Activated CD8-positive, alpha-beta memory T cell treated with anti-CD3 and anti-CD28 coated beads for 4 hours (primary cell): ENCODE measurements at places on chromosomes 1 and 21.

- DNase-seq: no peak
Observed at GRCh38 chr1:167263819-167264464, 43.3 kb downstream of the POU2F1 start.

DNA sequence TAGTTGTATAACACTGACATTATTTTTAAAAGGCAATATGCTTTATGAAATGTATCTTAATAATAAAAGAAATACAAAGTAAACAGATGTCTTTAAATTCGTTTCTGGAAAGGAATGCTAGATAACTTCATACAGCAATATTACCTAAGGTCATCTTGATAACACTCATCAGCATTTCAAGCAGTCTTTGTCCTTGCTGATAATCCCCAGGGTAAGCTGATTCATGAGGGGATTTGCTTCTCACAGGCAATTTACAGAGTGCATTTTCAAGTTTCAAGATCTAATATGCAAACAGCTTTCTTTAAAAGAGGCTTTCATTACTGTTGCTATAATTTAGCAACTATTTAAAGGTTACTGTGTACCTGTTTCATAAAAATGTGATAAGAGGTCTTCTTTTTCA lies 75.2 kb upstream of the NEK2 start:
- no peak for DNase-seq

DNA sequence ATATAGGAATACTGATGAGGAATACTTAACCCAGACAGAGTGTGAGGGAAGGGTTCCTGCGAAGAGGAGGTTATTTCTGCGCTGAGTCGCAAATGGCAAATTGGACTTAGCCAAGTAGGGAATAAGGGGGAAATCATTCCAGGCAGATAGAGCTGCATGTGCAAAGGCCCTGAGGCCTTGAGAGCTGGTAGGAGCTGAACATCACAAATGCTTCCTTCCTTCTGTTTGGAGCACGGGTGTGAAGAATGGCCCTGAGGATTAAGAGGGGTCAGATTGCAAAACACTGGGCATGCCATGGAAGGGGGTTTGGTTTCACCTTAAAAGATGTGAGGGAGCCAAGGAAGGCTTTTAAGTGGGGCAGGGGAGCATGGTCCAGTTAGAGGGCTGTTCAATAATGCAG lies 12.4 kb downstream of the IER5 start:
- DNase-seq: no peak

- no peak for DNase-seq
Observed at GRCh38 chr1:161158316-161159010, 837 bp upstream of the USP21 start.

DNA sequence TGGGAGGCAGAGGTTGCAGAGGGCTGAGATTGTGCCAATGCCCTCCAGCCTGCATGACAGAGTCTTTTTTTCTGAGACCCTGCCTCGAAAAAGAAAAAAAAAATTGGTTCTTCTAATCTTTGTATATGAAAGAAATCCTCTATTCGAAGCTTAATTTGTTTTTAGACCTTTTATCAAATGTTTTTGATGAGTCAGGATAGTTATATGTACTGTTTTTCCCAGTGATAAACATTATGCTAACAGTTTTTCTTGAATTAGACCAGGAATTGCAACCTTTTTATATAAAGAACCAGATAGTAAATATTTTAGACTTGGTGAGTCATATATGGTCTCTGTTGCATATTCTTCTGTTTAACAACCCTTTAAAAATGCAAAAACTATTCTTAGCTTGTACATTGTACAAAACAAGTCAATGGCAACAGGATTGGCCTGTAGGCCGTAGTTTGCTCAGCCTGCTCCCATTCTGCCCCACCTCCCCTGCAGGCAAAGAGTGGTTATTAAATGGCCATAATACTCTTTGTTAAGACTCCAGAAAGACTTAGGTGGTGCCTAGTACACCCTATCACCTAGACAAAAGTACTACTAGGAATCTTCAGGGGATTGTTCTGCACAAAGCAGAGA lies 45.2 kb downstream of the LYST start:
- no peak for DNase-seq

DNA sequence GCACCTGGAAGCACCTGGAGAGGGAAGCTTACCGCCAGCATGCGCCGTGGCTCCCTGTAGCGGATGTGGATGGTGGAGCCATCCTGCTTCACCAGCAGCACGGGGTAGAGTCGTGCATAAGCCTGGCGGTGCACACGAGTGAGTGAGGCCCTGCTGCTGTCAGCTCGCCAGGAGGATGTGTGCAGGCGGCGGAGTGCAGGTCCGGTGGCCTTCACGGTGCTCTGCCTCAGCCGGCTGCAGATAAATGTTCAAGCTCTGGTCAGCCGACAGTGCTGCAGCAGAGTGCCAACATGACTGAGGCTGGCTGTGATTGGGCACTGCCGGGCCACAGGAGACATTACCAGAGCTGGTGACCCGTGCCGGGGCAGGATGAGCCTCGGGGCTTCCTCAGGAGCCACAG lies 1.5 kb downstream of the MRPL55 start:
- DNase-seq: no peak

- DNase-seq: no peak
Observed at GRCh38 chr1:18931730-18932129, 24.7 kb downstream of the IFFO2 start.

- DNase-seq: no peak
Observed at GRCh38 chr1:94773931-94774422, 46.2 kb upstream of the SLC44A3 start.

GRCh38 chr1:74673351-74674111 lies at the start of gene ERICH3:
TSS of gene ERICH3 (minus strand) at chr1:74673792. CDS start at chr1:74673519, 273 bp downstream.
- DNase-seq: no peak

DNA sequence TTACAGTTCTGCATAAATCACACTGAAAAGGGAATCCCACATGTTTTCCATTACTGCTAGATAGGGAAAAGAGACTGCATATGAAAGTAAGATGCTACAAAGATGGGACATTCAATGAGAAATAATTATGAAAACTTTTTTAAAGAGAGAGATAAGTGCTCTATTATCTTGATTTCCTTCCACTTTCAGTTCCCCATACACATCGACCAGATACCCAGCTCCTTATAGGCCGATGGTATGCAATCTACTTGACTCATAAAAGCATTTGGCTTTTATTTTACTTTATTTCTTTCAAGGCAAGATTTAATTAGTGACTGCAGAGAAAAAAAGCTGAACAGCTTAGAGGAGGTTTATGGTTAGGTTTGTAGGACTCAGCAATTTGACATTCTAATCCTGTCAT lies 13.1 kb downstream of the BRINP2 start:
- no peak for DNase-seq

- no peak for DNase-seq
Observed at GRCh38 chr1:185573677-185574076, 160.5 kb upstream of the HMCN1 start.

- DNase-seq: no peak
Observed at GRCh38 chr1:2463396-2463795, 12.7 kb upstream of the PLCH2 start.

DNA sequence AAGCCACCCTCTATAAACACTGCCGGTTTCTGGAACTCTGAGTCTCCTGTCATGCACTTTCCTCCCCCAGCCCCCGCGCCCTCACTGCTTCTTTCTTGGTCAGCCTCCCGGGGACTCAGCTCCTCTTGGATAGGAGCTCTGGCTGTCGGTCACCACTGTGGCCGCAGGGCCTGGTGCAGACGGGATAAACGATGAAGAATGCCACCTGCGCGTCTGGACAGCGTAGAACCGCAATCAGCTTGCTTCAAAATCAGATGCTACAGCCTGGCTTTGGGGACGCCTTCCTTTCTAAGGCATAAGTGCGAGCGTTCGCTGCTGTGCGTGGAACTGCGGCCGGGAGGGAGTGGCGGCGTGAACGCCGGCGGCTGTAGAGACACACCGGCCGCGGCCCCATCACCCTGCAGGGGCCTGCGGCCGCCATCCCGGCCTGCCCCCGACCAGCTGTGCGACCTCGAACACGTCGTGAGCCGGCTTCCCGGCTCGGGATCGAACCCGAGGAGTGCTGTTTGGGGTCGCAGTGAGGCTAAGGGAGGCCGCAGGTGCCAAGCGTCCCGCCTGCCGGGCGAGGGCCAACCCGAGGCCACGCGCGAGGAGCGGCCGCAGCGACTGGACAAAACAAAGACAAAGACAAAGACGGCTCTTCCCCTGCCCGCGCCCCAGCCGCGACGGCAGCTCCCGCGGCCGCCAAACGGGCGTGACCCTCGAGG lies 688 bp downstream of the PTTG1IP start:
- DNase-seq: no peak

- no peak for DNase-seq
Observed at GRCh38 chr1:45393718-45394302, 53.6 kb upstream of the MUTYH start.

GRCh38 chr1:244180256-244180655 lies 129.2 kb downstream of the ZBTB18 start:
- no peak for DNase-seq

DNA sequence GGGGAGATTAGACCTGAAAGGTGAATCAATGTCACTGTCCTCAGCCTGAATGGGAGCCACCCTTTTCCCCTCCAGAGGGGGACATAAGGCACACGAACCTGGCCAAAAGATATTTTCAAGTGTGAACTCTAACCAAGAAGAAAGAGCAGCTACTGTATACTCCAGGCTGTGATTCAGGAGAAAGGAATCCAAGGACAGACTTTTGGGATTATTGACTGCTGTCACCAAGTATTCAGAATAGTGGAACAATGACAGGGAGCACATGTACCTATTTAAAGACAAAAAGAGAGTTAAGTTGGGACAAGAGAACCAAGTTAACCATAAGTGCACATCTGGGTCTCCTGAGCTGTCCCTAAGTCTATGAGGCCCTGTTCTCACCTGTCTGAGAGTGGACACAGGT lies 2.4 kb downstream of the ICMT start:
- DNase-seq: no peak

DNA sequence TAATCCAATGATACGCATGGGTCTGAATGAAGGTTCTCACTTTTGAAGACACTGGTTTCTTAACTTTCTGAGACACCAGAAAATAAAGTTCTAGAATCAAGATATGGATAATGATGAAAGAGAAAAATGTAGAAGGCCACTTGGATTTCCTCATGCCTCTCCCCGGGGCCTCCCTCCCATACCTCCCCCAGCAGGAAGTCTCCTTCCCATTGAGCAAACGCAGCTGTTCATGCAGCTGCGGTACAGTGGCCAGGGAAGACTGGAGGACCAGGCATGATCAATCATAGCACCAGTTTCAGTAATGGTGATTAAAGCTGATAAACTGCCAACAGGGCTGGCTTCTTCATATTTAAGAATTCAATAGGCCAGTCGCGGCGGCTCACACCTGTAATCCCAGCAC lies 10.9 kb upstream of the UBR4 start:
- no peak for DNase-seq

DNA sequence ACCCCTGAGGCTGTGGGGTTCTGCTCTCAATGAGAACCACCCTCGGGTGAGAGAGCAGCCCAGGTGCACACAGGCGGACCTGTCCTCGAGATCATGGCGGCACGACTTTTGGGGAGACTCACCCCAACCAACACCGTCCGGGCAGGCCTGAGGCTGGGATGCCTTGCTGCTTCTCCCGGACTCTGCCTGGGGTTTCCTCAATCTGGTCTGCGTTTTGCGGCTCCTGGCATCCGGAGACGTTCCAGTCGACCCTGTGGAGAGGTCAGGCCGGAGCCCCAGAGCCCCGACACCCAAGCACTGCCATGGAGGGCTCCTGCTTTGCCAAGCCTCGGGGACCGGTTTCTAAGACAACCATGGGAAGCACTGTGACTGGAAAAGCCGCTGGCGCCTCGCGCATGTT lies 3879.7 kb downstream of the SRGAP2C start:
- no peak for DNase-seq

GRCh38 chr1:14544319-14544718 lies 54.2 kb upstream of the KAZN start:
- no peak for DNase-seq

- no peak for DNase-seq
Observed at GRCh38 chr1:217403026-217403720, 227.7 kb downstream of the GPATCH2 start.

DNA sequence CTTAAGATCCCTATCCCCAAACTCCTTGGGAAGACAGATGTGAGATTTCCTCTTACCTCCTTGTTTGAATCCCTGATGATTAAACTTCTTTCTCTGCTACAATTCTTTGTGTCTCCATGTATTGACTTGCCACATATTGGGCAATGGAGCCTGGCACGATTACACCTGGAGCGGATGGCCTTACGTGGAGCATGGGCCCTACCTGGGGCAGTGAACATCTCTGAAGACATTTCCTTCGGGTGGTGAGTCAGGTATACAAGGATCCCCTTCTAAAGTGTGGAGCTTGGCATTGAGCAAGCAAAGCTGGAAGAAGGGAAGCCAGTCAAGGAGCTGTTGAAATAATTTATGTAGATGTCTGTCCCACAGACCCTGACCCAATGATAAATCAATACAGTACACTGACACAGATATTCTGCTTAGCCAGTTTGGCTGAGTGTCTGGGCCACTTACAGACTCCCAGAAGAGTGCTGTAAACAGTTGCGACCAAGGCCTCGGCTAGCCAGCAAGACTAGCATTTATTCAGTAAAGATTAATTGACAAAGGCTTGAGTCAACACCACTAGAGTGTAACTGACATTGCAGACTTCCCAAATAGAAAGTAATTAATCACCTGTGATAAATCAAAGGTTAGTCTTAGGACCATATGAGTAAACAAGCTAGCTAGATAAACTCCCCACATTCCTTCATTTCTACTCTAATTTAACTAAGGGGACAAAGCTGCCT lies 83.1 kb upstream of the KCNK1 start:
- DNase-seq: no peak

DNA sequence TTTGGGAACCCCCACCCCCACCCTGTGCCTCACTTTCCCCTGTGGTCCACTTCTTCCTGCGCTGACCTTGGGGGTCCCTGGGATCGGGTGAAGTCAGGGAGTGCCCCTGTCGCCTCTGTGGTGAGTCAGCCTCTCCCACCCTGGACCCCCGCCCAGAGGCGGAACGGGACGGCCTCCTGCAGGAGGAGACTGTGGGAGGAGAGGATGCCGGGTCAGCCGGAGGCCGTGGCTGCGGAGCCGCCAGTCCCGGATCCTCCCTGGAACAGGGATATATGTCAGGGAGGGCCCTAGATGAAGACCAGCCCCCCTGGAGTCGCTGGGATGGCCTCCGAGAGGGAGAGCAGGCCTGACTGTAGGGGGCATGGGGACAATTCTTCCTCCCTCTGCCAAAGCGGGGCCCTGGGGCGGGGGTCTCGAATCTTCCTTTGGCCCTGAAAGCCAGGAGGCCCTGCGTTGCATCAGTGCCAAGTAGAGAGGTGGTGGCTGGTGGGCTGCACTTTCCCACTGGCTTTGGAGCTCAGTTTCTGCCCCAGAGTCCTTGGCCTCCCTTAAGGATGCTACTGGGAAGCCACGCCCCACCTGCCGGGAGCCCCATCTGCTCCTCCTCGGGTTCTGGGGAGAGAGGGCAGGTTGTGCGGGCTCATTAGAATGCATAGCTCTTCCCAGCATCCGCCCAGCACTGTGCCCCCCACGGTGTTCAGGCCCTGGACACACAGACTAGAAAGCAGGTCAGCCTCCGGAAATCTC lies 930 bp downstream of the ARHGEF10L start:
- DNase-seq: no peak

- DNase-seq: peak; percentile 5
Observed at GRCh38 chr1:25711555-25712298, 88.3 kb upstream of the SELENON start.

- no peak for DNase-seq
Observed at GRCh38 chr1:224212618-224213061, 29.6 kb downstream of the DEGS1 start.
